NCI-H1417 (cell line): ENCODE measurements at places on chromosomes 5 and 9.

- no peak for DNase-seq
Observed at GRCh38 chr5:108361771-108362170, 20.1 kb downstream of the FBXL17 start.

- DNase-seq, result no peak
Observed at GRCh38 chr5:116130471-116130870, 45.6 kb downstream of the COMMD10 start.

- DNase-seq, result no peak
Observed at GRCh38 chr9:114250235-114250568, 72.7 kb upstream of the ORM1 start.

- DNase-seq, result no peak
Observed at GRCh38 chr5:33346534-33346933, 94.2 kb upstream of the TARS1 start.

DNA sequence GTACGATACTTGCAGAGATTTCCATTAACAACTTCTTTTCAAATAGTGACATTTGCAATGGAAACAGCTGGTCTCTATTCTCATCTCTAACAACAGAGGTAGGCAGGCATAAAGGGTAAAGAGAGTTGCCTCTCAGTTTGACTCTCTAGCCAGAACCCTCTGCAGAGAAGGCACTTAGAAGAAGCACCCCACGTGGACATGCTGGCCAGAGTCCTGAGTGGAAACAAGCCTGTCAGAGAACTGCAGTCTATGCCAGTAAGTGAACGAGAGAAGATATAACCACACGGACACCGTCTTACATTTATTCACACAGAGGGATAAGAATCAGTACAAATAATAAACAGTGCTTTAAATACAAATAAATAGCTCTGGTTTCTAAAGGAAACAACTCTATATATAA lies 11.0 kb upstream of the LHX6 start:
- DNase-seq, result no peak
